ENCODE measurements at places on chromosomes 11 and 22.
A peak's percentile ranks its signal among the peaks of the same experiment; 100 is the strongest.

- no peak for DNase-seq
These were observed 17.8 kb upstream of the ALX4 start for GRCh38 chr11:44327730-44328129.

DNA sequence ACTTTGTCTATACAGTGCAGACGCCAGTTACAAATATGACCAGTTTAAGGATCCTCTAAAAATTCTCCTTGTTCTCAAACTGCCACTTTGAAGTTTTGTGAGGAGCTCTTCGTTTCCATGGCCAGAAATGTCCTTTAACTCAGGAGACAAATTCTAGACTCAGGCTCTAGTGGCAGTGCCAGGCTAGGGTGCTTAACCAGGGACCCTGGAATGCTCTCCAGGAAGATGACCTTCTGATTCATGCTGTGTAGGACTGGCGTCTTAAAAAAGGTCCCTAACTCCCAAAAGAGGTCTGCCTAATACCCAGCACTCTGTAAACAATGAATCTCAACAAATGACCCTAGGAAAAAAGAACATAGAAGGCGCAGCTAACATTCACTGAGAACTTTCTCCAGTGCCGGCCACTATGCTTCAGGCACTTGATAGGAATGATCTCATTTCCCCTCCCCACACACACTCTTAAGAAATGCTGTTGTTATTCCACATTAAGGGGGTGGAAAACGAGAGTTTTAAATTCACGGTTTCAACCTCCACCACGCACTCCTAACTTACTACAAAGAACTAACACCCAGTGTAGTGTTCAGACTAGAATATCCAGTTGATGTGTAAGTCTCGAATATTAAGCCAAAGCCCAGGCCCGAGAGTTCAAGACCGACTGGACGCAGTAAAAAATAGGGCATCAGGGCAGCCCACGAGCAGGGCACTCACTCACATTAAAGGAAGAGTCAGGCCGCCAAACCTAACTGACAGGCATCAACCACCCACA, 747 bp downstream of the NXF1 start:
- peak; percentile 34 for DNase-seq

- no peak for DNase-seq
These were observed 12.1 kb upstream of the ARHGAP8 start for GRCh38 chr22:44740307-44740706.

DNA sequence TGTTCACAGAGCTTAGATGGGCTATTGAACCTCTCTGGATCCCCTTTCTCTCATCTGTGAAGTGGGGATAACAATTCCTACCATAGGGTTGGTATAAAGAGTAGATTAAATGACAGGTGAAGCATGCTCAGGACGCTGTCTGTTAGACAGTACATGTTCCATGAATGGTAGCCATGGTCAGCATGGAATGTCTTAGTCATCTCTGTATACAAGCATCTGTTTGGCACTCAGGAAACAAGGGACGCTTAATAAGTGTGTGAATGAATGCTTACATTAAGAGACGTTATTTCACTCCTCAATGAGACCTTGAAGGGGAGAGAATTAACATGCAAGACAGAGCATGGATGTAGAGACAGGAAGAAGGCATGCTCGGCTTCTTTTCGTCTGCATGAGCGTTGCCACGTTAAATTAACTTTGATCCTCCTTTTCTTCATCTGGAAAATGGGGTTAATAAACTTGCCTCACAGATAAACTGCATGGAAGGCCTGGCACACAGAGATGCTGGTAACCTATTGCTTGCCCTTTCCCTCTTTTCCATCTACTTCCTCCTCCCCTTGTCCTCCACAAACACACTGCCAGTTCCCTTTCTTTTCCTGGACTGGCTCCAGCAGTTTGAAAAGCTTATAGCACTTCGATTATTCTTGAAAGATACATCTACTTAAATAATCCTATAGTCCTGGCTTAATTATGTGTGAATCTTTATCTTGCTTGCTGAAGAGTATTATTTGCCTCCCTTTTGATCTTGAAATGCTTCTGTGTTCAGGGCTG, 267.2 kb upstream of the MTNR1B start:
- DNase-seq: no peak

- DNase-seq: peak; percentile 95
These were observed 17.6 kb upstream of the TMA7B start for GRCh38 chr22:39942439-39943230.
